Stimulated activated CD4-positive, alpha-beta T cell treated with anti-CD3 and anti-CD28 coated beads, Interleukin-15, amount 100 ng/mL, for 1 hour (primary cell): ENCODE measurements at places on chromosomes 5 and 9.

GRCh38 chr9:26131886-26132285 lies 453.6 kb upstream of the TUSC1 start:
- no peak for DNase-seq

DNA sequence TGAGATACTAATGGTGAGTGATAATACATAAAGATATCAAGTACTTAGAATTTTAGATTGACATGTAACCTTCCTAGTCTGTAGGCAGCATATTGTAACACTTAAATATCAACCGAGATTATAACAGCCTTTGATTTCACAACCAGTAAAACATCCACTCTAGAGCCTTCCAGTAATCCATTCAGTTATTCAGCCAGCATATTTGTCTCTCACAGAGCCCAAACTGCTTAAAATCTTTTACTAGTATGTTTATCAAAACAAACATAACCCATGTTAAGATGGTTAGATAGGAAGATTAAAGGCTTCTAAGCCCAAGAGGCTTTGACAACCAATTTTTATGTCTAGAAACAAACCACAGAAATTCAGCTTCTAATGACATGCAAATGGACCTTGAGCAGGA lies 177.9 kb upstream of the FST start:
- DNase-seq: no peak

DNA sequence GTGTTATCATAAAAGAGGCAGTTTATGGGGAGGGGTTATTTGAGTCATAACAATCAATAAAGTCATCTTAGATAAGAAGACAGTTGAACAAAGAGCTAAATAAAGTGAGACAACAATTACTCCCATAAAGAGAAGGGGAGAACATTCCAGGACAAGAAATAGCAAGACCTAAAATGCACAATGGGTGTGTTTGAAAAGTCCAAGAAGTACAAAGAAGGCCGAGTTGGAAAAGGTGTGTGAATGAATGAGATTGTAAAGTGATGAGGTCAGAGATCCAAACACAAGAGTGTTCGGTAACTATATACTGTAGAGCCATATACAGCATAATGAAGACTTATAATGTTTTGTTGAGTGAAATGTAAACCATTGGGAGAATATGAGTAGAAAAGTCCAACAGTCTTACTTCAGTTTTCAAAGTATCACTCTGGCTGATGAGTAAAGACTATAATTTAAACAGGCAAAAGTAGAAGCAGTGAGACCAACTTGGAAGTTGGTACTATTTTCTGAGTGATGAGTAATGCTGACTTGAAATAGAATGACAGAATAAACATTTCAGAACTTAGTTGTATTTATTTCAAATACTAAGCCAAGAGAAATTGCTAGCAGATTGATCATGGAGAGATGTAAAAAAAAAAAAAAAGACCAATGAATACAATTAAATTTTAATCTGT lies 868.7 kb upstream of the CDH9 start:
- no peak for DNase-seq

- DNase-seq: no peak
Measured at GRCh38 chr9:36987891-36988290, 46.2 kb downstream of the PAX5 start.

GRCh38 chr9:122366074-122366660 lies 4.7 kb upstream of the PTGS1 start:
- DNase-seq: no peak
